ENCODE measurements at places on chromosomes 5 and 9.

- DNase-seq, result no peak
These were observed 88.3 kb upstream of the COL5A1 start for GRCh38 chr9:134553061-134553891.

DNA sequence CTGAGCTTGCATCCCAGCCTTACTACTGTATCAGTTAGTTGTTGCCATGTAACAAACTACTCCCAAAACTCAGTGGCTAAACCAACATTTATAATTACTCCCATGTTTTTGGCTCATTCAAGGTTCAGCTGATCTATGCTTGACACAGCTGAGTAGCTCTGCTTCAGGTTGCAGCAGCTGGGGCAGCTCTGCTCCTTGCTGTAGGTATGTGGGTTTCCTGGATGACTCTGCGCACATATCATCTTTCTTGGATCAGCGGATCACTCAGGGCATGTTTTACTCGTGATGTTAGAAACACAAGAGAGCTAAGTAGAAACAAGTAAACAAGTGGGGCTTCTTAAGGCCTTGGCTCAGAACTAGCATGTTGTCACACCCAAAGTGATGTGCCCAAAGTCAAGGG, 15.1 kb downstream of the TEK start:
- no peak for DNase-seq

DNA sequence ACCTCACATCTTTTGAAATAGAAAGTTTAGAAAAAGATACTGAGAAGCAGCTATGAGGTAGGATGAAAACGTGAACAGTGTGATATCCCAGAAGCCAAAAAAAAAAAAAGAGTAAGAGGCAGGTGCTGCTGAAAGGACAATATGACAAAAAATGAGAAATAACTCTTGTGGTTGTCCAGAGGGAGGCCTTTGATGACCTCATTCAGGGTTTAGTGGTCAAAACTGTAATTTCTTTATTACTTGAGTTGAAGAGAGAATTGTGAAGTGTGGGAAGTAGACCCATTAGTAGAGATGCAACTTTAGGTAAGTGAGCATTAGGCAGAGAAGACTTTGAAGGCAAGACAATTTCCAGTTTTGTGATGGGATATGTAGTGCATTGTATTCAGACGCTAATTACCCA, 1306.3 kb upstream of the ACO1 start:
- no peak for DNase-seq

DNA sequence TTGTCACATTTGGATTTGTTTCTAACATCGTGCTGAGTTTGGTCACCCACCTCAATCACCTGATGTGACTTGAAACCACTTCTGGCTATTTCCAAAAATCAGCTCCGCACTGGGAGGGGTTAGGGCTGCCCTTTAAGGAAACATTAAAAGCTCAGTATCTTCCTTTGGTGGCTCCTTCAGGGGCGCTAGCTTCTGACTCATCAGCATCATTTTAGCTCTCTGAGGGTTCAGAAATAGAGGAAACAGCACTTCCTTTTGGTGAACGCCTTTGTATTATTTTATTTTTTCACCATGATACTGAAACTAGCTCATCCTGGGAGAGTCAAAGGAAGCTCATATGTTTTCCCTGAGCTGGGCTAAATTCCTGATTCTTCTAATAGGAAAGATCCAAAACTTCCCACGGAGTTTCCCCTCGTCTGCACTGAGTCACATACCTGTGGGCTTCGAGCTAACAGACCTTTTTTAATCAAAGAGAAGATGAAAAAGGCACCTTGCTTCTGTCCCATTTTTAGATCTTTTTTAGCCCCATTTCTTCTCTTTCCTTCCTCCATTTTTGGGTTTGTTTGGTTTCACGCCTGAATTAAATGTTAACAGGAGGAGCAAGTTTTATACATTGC, 48.2 kb downstream of the ROPN1L start:
- no peak for DNase-seq

DNA sequence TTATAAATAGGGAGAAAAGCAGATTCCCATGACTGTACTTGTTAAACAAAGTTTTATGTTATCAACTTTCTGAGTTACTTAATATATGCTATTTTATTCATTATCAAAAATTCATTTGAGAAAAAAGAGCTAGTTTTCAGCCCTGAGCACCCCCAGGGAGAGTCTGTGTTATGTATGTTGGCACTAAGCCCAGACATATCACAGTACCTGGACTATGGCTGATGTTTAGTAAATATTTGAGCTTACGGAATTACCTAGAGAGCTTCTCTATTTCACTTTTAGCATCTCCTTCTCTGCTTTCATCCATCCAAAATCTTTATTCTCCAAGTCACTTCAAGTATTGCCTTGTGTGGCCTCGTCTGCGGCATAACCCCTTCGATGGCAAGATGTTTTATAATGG, 225.9 kb upstream of the PCSK5 start:
- peak; percentile 50 for DNase-seq

- DNase-seq, result no peak
These were observed 24.6 kb upstream of the MED10 start for GRCh38 chr5:6402939-6403338.

GRCh38 chr9:81390792-81391456, 298.4 kb downstream of the TLE1 start:
- peak; percentile 23 for DNase-seq

DNA sequence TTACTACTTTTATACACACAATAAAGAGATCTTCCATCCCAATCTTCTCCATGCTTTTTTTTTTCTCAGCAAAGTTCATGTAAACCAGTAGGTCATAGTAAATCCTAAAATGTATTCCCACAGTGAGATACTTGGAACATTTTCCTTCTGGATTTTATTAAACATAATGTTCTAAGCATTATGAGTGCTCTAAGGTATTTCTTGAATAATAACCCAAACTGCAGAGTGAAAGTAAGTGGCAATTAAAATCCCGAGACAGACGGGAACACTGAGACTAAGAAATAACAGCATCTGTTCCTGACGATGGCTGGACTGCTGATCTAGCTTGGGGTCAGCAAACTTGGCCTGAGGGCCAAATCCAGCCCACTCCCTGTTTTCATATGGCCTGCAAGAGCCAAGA, 359.8 kb downstream of the ARL15 start:
- DNase-seq, result no peak

DNA sequence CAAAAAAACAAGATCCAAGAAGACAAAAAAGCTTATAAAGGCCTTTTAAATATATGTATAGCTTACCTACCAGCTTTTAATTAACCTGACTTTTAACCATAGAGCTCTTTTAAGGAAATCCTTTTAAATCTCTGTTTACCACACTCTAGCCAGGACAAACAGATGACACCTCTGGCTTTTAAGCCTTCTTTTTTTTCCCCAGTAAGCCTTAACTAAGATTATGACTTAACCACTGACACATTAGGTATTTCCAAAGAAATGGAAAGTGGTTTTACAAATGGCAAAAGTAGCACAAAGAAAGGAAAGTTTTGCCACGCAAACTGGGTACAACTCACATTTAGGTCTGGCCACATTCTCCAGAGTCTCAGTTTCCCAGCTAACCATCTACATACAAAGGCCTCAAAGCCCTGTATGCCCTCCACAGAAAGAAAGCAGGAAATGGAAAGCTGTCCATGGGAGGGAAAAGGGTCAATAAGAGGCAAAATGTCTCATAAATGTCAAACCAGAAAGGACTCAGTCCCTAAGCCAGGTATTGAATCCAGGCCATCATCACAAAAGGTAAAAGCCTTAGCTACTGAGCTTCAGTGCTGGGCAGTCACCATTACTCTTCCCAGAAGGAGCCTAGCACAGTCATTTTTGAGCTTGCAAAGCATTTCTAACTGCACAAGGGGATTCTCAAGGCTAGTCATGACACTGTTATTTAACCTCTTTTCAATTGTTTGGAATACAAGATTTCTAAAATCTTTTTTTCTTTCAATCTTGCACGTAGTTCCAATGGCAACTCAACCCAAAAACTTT, 19.7 kb downstream of the TMEM161B start:
- no peak for DNase-seq

DNA sequence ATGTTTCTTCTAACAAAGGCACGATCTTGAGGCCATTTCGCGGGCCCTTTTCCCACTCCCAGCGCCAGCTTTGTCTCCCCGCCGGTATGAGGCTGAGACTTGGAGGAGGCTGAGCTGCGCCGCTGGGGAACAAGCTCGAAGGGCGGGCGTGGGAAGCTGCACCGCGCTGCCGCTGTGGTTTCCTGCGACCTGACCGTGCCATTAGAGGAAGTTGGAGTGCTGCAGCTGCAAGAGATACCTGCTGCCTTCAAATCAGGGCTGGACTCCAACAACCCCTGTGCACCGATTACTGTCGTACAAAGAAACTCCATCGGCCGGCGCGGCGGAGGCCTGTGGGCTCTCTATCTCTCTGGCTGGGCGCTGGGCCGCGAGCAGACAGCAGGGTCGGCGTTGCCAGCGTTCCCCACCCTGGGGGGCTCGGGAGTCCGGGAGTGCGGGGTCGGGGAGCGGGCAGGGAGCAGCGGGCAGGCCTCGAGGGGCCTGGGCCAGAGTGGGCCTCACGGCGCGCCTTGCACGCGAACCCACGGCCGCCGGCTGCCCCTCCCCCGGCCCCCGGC, 1.3 kb upstream of the ERBIN start:
- peak; percentile 6 for DNase-seq

DNA sequence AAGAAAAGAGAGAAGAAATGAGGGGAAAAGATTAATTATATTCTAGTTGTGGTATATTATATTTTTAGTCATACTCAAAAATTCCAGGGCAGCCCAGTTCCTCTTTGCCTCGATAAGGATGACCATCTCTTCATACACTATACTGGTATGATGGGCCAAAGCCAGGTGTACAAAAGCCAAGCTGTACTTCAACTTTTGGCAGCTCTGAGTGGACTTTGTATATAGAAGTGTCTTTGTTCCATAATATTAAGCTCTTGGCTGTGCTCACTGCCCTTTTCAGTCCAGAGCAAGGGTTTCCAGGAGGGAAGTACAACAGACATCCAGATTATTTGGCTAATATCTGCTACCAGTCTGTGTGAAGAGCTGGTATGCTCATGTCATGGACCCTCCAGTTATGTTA, 934.3 kb upstream of the CDH10 start:
- no peak for DNase-seq

- no peak for DNase-seq
These were observed 50.3 kb downstream of the RAB24 start for GRCh38 chr5:177253252-177253651.

DNA sequence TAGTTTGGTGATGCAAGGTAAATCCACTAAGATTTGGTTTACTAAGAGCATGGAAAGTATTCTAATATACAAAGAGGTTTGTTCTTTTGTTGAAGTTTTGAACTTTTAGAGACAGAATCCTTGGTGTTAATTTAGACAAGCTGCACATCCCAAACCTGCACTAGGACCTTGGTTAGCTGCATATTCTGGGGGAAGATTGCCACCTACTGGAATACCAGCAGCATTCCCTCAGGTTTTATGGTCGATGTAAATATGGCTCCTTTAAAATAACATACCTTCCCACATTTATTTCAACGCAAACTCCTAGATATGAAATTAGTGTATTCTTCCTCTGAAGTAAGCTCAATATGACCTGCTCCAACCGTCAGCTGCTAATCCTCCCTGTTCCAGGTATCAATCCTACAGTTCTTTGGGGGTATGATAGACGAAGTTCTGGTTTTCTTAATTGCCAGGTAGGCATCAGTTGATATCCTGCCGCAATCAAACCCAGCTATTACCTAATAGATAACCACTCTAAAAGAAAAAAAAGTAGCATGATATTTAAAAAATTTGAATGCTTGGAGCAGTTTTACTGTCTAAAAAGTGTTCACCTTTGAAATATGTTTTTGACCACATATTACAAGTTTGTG, 624.1 kb downstream of the ISL1 start:
- peak; percentile 50 for DNase-seq

DNA sequence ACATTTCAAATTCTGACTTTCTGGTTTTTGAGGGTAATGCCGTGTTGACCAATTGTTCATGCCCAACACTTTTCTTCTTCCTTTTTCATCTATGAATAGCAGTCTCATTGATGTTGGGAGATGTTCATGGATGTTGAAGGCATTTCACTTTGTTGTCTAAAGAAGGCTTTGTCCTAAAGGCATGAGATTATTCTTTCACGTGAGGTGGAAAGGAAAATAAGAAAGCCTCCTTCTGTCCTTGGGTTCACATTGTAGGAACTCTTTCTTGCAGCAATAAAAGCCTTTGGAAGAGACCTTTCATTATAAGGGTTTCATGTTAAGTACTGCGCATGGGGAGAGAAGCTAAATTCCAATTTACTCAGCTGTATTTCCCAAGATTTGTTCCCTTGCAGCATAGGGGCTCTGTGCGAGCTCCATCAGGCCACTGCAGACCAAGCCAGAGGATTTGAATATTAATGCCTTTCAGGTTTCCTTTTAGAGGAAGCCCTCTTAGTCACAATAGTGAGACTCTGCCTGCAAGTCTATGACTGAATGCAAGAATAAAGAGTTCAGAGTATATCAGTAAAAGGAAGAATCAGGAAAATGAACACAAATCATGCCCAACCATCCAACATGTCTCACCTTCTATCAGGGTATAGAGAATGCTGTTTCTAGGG, 274.6 kb downstream of the TMEM38B start:
- DNase-seq, result no peak

DNA sequence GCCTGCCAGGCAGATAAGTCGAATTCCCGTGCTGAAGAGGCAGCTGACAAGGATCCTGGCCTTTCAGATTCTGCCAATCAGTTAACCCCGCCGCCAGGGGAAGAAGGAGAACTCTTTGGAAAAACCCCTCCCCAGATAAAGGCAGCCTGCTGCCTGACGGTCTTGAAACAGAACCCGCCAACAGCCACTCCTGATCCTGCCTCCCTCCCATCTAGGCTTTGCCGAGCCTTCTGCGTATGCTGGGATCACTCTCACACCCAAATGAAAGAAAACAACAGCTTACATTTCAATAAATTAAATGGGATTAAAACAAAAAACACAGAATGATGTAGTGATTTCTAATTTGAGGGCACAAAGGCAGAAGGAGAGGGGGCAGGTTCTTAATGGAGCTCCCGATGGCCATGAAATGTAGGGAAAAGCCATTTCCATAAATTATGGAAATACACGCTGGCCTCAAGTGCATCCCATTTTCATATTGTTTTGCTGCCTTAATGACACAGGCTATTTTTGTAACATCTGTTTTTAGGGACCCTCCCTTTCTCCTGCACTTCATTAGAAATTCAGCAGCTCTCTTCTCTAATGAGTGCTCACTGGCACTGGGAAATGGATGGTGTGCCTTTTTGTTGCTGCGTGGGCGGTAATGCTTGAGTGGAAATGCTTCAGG, 319.1 kb downstream of the MED10 start:
- no peak for DNase-seq

- DNase-seq, result no peak
These were observed 91.6 kb downstream of the PRELID2 start for GRCh38 chr5:145743396-145744061.
